ENCODE measurements at places on chromosomes 4 and X.

DNA sequence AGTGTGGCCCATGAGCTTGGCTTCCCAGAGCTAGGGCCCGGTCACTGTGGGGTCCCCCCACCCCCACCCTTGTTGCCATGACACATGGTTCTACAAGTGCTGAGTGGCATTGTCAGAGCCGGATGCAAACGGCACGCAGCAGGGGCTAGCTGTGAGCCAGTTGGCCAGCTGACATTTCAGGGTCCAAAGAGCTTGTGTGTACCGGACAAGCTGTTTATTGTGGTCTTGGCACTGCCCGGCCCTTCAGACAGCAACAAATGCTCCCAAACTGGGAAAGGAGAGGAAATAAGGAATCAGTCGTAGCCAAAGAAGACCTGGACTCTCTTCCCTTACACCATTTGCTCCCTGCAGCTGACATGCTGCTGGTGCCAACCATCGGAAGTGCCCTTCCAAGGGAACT lies 36.8 kb downstream of the TSC22D3 start:
- no peak for DNase-seq

GRCh38 chr4:81675791-81676393 lies 204.2 kb upstream of the RASGEF1B start:
- DNase-seq: no peak

- no peak for DNase-seq
These were observed 740.9 kb downstream of the ARAP2 start for GRCh38 chr4:35503435-35503834.

- no peak for DNase-seq
These were observed 361.4 kb downstream of the FAT4 start for GRCh38 chr4:125676156-125676555.

DNA sequence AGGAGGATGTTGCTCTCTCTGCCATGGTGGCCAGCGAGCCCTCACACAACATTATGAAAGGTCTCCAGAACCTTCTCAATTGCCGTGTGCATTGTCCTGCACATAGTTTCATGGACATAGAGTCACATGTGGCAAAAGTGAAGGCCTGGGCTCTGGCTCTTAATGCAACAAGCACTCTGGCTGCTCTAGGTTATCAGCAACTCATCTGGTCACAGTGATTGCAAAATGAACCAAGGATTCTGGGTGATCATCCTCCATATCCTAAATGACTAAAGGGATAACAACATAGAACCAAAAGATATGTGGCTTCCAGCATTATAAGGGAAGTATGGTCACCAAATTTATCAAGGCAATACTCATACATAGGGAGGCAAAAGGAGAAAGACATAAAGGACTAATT lies 175.2 kb downstream of the MGST2 start:
- DNase-seq: no peak

GRCh38 chr4:22637306-22637705 lies 55.4 kb upstream of the GBA3 start:
- DNase-seq: no peak

DNA sequence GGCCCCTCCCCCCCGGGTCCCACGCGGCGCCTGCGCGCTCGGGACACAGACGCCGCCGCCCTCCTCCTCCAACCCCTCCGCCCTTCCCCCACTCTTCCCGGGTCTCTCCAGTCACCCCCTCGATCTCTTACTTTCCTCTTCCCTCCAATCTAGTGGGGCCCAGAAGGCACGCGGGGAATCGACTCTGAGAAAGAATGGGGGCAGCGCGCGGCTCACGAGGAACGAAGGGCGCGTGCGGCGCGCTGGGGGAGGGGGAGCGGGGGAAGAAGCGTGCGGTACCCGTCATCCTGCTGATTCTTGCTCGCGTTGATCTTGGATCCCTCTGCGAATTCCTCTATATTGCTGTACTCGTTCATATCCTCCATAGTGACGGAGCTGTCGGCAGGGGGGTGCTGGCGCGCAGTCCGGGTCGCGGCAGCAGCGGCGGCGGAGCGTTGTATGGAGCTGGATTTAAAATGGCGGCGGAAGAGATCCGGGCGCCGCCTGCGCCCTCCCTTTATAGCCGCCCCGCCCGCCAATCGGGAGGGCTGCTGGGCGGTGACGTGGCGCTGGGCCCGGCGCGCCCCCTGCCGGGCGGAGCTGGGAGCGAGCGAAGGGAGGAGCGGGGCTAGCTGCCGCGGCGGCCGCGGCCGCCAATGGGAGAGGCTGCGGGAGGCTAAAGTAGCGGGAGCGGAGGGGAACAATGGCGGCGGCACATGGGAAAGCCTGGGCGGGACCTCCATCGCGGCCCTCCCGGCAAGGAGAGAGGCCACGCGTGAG lies 1.1 kb downstream of the HNRNPDL start:
- peak; percentile 93 for DNase-seq

GRCh38 chrX:10926891-10927290 lies 184.2 kb upstream of the HCCS start:
- no peak for DNase-seq

DNA sequence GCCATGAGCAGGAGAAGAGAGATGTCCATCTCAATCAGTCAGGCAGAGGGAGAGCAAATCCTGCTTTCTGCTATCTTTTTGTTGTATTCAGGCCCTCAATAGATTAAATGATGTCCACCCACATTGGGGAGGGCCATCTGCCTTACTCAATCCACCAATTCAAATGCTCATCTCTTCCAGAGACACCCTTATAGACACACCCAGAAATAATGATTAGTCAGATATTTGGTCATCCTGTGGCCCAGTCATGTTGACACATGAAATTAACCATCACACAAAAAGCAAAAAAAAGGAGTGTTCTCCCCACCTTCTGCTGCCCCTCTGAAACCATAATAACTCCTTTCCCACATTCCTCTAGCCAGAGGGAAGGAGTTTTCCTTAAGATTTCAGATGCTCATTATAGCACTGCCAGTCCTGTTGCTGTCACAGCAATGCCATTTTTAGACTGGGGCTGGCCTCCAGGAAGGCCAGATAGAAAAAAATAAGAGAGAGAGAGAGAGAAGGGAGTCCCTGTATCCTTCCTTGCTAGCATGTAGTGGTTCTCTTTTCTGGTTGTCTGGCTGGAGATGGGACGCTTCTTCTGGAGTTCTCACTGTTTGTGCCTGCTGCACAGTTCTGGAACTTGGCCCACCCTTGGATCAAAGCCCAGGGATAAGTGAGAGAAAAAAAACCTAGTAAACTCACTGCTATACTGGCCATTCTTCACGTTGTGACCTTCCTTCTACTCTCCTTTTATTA lies 177.7 kb downstream of the RBM46 start:
- no peak for DNase-seq

DNA sequence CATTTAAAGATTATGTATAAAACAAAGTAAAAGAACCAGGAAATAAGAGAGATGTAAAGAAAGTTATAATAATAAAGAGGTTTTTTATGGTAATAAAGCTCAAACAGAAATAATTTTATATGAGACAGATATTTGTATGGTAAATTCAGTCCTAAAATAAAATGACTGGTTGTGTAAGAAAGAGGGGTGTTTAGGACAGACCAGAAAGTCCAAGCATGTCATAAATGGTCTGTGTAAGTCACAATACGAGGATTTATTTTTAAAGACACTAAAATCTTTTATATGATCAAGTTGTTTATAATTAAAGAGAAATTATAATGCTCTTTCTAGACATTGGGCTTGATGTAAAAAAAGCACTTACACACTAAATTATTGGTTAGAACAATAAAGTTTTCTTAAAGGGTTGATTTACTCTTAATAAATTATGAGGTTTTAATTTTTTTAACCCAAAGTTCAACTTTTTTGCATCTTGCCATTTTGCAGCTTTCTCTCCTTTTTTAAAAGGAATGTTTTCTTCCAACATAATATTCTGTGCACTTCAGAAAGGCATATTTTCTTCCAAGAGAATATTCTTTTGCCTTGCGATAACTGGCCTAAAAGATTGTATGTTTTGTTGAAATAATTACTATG lies 61.9 kb upstream of the TCEAL2 start:
- DNase-seq: no peak

DNA sequence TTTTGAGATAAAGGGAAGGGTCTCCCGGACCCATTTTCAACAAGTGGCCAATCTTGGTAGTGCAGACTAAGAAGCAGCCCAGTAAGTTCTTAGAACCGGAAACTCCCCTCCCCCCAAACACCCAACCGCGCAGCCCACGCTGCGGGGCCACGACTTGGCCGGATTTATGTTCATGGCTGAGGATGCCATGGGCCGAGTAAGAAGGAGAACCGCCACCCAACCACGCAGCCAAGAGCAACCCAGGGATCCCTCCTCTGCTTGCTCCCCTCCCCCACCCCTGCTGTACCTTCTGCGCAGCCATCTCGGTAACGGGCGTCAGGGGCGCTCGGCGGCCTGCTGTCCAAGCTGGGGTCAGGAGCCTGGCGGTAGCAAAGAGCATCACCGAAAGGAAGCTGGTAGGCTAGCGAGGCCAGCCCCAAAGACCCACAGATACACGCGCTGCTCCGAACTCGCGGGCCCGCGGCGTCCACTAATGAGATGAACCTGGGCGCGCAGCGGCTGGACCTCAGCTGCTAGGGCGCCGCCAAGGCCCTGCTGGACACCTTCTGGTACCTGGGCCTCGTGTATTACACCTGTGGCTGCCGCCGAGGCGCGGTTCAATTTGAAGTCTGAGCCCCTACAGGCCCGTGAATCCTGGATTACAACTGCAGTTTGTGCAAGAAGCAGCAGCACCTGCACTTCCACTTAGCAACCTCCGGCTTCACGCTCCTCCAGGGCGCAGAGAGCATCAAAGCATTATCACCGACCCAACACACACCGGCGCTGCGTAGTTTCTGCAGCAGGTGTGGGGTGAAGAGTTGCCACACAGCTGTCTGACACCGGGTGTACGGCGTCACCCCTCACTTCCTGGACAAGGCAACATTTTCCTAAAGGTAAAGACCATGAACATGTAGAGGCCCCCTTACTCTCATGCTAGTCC lies 63.4 kb downstream of the NUDT10 start:
- DNase-seq: peak; percentile 10

GRCh38 chr4:128228845-128229795 lies 58.5 kb downstream of the PGRMC2 start:
- no peak for DNase-seq

DNA sequence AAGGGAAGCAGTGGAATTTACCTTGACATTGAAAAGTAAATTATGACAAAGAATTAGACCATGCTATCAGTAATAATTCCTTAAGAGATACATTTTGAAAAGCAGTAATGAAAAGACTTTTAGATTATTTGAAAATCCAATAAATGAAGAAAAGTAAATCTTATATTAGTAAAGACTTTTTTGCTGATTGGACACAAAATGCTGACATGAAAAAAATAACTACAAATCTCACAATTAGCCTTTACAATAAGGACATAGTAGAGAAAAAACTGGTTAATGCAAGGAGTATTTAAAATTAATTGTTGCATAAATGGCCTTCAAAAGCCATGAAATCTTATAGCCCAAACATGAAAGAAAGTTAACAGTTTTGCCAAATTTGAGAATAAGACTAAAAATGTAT lies 446.1 kb upstream of the FAM241A start:
- DNase-seq: no peak

DNA sequence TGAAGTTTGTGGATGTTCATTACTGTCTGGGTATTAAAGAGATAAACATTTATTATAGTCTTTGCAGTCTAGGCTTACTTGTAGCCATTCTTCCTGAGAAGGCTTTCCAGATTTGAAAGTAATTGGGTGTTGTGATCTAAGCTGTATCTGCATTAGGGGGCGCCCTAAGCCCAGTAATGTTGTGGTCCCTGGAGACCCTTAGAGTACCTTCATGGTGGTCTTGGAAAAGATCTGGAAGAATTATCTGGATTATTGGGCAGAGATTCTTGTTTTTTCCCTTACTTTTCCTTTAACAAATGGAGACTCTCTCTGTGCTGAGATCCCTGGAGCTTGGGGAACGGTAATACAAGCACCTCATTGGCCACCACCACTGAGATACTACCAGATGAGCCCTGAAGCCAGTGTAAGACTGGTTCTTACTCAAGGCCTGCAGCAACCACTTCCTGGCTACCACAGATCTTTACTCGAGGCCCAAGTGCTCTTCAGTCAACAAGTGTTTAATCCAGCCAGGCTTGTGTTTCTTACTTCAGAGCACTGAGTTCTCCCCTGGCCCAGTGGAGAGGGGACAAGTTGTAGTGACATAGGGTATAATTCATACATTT lies 63.1 kb downstream of the RTL3 start:
- DNase-seq: no peak

GRCh38 chr4:151882072-151882803 lies 121.4 kb upstream of the GATB start:
- DNase-seq: no peak

DNA sequence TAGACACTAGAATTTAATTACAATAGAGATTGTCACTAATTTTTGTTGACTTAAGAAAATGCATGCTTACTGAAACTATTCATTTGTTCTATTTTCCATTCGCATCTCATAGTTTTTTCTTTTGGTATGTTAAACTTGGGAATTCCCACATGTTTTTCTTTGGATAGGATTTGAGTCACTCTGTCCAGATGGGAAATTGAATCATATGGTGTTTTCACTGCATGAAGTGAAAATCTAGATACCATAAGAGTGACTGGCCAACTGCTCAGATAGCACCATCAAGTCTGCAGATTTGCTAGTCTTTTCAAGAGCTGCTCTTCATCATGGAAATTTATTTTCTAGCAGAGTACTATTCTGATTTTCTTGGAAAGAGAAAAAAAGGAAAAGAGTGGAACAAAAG lies 172.6 kb downstream of the FAM47B start:
- DNase-seq: no peak

DNA sequence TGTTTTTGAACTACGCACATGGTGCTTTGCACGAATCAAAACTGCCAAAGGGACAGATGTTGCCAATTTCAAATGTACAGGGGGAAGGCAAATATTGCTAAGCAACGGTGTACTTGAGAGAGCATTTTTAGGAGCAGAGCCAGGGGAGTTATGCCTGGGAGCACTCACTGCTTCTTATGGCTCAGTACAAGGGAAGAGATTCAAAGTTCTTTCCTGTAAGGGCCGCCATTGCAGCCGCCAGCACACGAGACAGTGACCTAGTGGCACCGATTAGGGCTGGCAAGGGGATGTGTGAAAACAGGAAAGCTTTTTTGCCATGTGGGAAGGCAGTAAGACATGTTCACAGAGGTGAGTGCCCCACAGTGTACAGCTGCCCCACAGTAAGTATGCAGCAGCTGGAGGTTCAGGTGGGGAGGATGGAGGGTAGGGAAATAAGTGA lies 133.8 kb downstream of the AFF1 start:
- no peak for DNase-seq

DNA sequence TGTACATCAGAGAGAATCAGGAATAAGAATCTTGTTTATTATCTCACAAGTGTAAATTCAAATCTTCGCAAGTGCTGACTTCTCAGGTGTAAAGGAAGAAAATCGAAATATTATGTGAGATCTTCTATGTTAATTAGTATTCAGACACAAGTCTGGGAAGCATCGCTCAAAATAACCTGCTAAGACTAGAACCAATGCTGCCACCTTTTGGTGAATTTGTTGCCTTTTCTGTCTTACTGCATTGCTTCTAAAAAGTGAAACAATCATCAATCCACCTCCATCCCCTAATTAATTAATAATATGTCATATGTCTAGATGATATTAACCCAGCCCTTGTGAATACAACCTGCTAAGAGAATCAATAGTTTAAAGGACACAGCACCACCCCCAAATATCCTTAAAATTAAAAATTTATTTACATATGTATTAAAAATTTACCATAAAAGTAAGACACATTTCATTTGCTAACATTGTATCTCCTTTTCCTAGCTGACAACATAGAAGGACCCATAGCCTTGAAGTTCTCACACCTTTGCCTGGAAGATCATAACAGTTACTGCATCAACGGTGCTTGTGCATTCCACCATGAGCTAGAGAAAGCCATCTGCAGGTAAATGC lies 3.5 kb downstream of the EPGN start:
- DNase-seq: no peak

GRCh38 chr4:75235359-75235951 lies 278.7 kb downstream of the RCHY1 start:
- DNase-seq: no peak

Measured in stimulated activated CD8-positive, alpha-beta memory T cell treated with anti-CD3 and anti-CD28 coated beads, Interleukin-15, amount 100 ng/mL, for 4 hours (primary cell).